Colonic mucosa (tissue), 4 donors: ENCODE measurements at places on chromosomes 12 and 14. TPM values are rescaled to one million over a fixed set of nuclear protein-coding genes. Genes with fewer than 3 reads are reported as not detected.

CACNA2D4 gene
- 3.3 TPM for total RNA-seq

- H3K27ac ChIP-seq, result no peak overlapping the region
- no peaks in the 10 kb centered on the region for H3K36me3 ChIP-seq
- H3K4me3 ChIP-seq, result no peak overlapping the region
- DNase-seq, result no peak
- H3K4me1 ChIP-seq, result no peaks in the 10 kb centered on the region
- no peaks in the 10 kb centered on the region for H3K27me3 ChIP-seq
Measured at GRCh38 chr12:43345023-43345422, 207.0 kb downstream of the ADAMTS20 start.

STX2 gene
- 2.1 TPM for total RNA-seq

- no peaks in the 10 kb centered on the region for H3K27me3 ChIP-seq
- H3K4me1 ChIP-seq, result no peaks in the 10 kb centered on the region
- no peak overlapping the region for H3K4me3 ChIP-seq
- no peak overlapping the region for H3K27ac ChIP-seq
Measured at GRCh38 chr12:42871816-42872215, 282.3 kb upstream of the PRICKLE1 start.

SDSL gene
- 14.2 TPM for total RNA-seq

- H3K4me1 ChIP-seq, result peaks cover 15% of the 10 kb centered on the region
- peak; percentile 99 for DNase-seq
- no peak within 1 kb of the TSS for H3K27ac ChIP-seq
- peak within 1 kb of the TSS; percentile 58 for H3K4me3 ChIP-seq
Measured at GRCh38 chr12:12813120-12814101, at the start of gene DDX47. DDX47 (plus strand) TSS chr12:12813346; CDS start chr12:12813368, 22 bp downstream.

KERA gene
- not detected for total RNA-seq

DNA sequence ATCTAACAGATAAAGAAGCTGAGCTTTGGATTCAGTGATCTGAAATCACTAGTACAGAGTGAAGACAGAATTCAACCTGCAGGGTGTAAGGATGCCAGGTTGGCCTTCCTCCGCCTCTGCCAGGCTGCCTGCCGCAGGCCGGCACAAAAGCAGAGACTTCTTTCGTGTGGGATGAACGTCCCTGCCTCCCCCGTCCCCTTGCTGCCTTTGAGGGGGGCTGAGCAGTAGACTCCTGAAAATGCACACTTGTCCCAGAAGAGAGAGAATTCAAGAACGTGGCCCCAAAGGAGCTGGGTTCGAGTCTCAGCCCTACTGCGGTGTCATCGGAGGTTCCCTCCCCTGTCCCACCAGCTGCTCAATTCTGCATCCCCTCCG, 154.3 kb downstream of the BCL11B start:
- H3K4me3 ChIP-seq, result no peak overlapping the region
- no peaks in the 10 kb centered on the region for H3K4me1 ChIP-seq
- no peaks in the 10 kb centered on the region for H3K36me3 ChIP-seq

DNA sequence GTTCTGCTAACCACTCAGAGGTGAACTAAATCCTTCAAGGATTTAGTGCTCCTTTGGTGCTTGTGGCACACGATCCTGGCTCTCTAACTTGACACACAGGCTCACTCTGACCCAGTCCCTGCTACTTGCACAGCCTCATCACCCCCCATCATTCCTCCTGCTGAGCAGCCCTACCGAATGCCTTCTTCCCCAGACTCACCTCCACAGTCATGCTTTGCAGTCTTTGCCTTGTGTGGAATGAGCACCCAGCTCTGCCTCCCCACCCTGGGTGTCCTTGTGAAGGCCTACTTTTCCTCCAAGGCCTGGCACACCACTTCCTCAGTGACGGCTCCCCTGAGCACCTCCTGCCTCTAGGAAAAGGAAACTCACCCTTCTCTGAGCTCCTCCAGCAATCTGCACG, 7.9 kb upstream of the TINF2 start:
- DNase-seq, result no peak
- H3K27ac ChIP-seq, result no peak overlapping the region
- H3K36me3 ChIP-seq, result no peaks in the 10 kb centered on the region
- no peak overlapping the region for H3K4me3 ChIP-seq

- H3K27me3 ChIP-seq, result no peaks in the 10 kb centered on the region
- DNase-seq, result no peak
- H3K4me3 ChIP-seq, result no peak overlapping the region
- H3K4me1 ChIP-seq, result peaks cover 5% of the 10 kb centered on the region
- H3K27ac ChIP-seq, result no peak overlapping the region
- H3K36me3 ChIP-seq, result no peaks in the 10 kb centered on the region
Measured at GRCh38 chr12:51896236-51896635, 8.3 kb downstream of the ANKRD33 start.

DNA sequence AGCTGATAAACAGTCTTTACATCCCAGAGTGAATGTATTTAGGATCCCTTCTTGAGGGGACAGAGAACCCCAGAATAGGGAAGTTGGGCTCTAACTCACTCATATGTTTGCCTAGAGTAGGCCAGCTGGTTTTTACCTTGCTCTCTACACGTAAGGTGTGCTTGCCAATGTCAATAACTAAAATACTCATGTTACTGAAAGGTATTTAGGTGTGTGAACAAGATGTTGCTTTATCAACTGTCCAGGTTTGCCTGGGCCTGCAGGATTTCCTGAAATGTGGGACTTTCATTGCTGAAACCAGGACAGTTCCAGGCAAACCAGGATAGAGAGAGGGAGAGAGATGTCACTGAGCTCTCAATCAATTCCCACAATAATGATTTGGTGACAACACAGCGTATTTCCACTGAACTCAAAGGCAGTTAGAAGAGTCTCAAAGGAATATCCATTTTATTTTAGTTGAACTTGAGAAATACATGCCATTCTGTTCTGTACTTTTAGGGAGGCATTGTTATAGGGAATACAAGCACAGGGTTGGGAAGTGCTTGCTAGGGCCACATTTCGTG, 171.7 kb downstream of the NRXN3 start:
- H3K27me3 ChIP-seq, result no peaks in the 10 kb centered on the region
- no peaks in the 10 kb centered on the region for H3K36me3 ChIP-seq
- DNase-seq, result no peak
- H3K27ac ChIP-seq, result no peak overlapping the region
- H3K4me3 ChIP-seq, result no peak overlapping the region

DNA sequence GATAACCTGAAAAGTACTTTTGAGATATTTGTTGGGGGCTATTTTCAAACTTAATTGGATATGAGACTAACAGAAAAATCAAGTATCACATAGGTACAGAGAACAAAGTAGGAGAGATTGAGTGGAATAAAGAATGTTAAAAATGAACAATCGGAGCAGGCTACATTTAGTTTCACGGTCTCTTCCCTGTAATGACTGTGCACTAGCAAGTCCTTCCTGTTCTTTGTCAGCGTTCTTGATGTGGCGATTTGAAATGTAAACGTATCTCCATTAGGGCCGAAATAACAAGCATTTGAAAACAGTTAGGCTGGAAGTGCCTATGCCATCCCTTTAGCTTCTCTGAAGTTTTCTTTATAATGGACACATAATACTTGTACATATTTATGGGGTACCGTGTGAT, 31.0 kb downstream of the SLC25A29 start:
- no peak overlapping the region for H3K27ac ChIP-seq
- peaks cover 3% of the 10 kb centered on the region for H3K4me1 ChIP-seq

TAS2R8 gene
- not detected for total RNA-seq
